Trophoblast cell (in vitro differentiated cells and primary cell): ENCODE measurements at places on chromosomes 11 and 22.

DNA sequence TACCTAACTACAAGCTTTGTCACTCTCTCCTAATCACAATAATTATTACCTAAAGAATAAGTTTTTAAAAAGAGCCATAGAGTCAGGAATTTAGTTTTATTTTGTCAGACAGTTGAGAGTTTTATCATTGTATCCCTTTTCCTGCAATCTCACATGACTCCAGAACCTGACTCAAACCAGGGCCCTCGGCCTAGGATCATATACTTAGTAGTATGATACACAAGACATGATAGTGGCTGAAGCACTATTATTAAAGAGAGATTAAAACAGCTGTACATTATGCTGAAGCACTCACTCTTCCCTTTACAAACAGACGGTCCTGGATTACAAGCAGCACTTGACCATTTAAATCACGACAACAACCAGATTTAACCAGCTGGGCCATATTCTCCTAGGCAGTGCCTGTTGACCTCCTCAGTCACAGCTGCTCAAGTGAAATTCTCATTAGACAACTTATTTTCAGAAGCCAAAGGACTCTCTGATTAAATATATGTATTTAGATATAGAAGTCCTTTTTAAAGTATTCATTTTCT is 44.0 kb downstream of the SOX6 start:
- DNase-seq: no peak

GRCh38 chr11:94011478-94011877 is 9.7 kb upstream of the HEPHL1 start:
- DNase-seq: no peak

DNA sequence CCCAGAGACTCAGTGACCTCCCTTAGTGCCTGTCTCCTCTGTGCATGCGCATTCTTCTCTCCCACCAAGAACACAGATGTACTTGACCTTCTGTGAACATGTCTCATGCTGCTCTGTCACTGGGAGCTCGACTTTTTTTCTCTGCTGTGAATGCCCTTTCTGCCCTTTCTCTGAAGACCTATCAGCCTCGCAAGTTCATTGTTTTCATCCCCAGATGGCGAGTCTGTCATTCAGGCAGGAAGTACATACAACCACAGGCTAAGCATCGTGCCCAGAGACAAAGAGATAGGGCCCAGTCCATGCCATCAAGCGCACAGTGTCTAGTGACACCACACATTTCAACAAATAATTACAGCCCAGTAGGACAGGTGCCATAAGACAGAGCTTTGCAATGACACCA is 50.4 kb upstream of the RAB1B start:
- no peak for DNase-seq

DNA sequence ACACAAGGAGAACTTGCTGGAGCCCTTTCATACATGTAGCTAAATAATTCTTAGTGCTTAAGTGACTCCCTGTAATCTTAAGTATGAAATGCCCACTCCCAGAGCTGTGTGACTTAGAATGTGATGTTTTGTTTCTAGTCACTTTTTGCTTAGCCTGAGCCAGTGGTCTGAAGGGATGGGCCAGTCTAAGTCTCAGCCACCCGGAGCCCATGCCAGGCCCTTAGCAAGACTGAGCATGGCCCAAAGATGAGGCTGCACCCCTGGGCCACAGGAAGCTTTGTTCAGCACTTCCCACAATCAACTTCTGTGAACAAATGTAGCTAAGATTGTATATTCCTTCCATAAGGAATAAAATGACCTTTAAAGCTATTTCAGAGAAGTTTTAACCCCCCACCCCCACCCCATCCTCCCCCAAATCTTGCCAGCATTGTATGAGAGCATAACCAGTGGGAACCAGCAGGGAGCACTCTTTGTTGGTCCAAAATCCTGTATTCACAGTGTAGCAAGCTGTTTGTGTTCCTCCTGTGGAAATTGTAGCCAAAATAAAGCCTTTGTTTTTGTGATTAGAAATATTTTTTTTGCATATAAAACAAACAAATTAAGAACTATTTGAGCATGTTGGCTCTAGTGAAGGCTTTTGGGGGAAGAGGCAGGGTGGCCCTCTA is 73.8 kb upstream of the GAL start:
- no peak for DNase-seq

DNA sequence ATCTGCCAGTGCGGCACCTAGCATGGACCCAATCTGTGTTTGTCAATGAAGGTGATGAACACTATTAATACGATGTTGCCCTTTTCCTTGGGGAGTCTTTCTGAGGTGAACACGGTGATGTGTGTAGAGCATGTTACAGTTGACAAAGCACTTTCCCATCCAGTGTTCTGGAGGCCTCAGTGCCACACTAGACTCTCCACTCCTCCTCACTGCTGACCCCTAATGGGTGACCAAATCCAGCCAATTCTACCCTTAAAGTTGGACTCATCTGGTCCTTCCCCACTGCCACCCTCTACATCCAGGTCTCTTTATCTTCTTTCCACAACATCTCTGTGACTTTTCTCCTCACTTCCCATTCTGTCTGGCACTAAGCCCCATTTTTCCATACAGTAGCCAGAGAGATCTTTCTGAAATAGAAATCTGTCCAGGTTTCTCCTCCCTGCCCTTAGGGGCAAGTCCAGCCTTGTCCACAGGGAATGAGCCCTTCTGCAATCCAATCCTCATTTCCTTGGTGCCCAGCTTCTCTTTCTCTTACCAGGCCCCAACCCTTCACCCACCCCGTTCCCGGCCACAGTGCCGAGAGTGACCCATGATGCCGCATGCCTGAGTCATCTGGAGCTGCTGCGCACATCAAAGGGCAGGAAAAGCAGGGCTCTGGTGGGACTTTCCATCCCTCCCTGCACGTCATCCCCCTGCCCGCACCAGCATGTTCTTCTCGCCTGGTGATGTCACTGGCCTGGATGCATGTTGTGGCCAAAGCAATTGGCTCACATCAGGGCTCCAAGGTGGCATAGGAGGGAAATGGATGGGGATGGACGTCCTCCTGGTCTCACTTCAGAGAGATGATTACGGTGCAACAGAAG is 64.2 kb downstream of the RASSF10 start:
- DNase-seq: peak; percentile 92

- DNase-seq: no peak
Observed at GRCh38 chr22:33710326-33710725, 209.9 kb downstream of the LARGE1 start.

GRCh38 chr22:35128637-35129036 is 62.7 kb downstream of the ISX start:
- DNase-seq: no peak

DNA sequence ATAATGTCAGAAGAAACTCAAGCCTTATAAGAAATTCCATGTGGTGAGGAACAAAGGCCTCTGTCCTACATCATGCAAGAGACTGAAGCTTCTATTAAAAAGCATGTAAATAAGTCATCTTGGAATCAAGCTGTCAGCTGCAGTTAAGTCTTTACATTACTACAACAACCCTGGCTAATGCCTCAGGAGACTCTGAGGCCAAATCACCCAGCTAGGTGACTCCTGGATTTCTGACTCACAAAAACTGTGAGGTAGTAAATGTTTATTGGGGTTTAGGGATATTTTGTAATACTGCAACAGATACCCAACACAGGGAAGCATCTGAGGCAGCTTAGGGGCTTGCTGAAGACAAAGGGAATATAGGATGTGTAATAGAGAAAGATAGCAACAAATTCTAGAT is 89.6 kb downstream of the C11orf87 start:
- no peak for DNase-seq

- no peak for DNase-seq
Observed at GRCh38 chr11:44973632-44974401, 23.1 kb upstream of the TP53I11 start.

GRCh38 chr11:61841636-61842527 is 13.8 kb downstream of the FADS2 start:
- no peak for DNase-seq

GRCh38 chr22:29300807-29301601 is 5.4 kb upstream of the GAS2L1 start:
- DNase-seq: no peak

DNA sequence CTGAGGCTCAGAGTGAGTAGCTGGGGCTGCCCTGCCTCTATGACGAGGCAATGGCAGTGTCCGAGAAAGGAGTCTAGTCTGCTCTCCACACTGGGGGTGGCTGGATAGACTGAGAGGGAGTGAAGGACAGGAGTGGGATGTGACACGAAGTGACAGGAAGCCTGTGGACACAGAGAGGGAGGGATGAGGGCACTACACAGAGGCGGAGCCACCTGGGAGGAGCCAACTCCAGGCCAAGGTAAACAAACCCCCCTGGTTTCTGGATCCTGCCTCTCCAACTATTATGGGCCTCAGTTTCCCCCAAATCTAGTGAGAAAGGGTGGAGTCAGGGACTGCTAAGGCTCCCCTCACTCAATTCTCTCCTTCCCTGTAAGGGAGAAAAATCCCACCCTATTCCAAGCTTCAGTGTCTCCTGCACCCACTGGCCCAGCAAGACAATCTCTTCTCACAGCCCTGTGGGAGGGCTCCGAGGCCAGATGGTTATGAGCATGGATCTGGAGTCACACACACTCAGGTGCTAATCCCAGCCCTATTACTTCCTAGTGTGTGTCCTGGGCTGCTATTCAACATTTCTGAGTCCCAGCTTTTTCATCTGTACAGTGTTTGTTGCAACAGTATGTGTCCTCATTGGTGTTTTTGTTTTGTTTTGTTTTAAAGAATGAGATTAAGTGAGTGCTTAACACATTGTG is 24.9 kb downstream of the ASPHD2 start:
- DNase-seq: no peak

GRCh38 chr11:17298302-17298701 is 21.8 kb downstream of the NUCB2 start:
- DNase-seq: no peak

GRCh38 chr11:94281324-94281723 is 23.1 kb upstream of the IZUMO1R start:
- DNase-seq: no peak

- peak; percentile 85 for DNase-seq
Observed at GRCh38 chr11:116948391-116948790, 111.0 kb upstream of the APOA1 start.

DNA sequence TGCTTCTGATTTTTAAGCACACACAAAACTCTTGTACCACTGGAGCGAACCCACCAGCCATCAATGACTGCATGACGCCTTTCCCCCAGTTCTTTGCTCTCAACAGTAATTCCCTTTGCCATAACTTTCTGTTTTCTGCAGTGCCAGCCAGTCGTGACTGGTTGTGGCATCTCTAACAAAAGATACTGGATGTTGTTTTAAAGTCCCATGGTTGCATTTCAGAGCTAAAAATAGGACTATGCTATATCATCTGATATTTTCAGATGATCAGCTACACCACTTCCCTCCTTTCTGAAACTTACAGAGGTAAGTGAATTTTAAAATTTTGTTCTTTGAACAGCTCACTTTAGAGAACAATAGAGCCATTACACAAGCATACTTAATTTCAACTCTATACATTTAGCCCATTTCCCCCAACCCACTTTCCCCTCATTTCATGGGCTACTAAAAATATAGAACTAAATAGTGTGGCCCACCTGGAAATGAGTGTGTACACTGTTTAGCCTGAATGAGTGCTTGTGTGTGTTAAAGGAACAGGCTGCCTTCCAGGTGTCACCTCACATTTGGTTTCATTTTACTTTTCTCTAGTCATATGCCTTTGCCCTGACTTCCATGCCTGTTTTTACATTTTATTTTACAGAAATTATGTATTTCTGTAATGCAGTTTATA is 136.9 kb upstream of the ZC3H12C start:
- no peak for DNase-seq

DNA sequence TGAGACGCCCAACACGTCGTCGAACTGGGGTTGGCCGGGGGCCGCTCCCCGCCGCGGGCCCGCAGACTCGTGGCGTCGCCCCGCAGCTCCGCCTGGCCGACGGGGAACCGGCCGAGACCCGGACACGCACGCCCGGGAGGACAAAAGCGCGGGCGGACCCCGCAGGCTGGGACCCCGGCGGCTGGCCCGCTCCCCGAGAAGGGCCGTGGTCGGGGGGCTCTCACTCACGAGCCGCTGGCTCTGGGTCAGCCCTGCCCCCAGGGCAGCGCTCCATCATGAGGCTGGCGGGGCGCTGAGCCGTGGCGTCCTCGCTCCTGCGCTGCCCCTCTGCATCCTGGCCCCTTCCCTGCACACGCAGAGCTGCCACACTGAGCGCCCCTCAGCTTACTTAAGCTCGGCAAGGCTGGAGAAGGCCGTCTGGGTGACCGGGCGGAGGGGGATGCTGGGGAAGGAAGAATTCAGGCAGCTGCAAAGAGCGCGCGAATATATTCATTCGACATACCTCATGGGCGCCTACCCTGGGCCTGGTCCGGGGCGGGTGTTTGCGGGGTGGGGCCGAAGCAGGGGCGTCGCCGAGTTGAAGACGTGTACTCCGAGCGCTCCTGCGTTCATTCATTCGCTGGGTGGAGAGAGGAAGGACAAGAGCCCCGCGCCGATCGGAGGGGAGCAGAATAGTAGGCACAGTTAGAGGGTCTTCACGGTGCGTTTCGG is 579 bp upstream of the CYB5R2 start:
- DNase-seq: peak; percentile 52

DNA sequence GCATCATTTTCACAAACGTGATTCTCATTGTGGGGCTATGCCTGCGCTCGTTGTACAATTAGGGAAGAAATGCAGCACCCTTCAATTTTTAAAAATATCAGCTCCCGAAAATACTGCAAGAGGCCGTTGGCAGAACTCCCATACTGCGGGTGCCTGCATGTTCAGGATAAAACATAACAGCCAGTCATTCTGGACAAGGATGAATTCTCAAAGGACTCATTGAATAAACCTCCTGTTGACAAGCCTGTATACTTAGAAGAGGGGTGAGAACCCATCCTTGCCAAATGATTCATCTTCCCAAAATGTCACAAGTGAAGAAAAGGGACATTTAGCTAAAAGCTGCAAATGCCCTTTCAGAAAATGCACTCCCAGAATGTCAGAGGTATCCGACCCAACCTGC is 141.9 kb downstream of the CSNK2A3 start:
- DNase-seq: peak; percentile 54

DNA sequence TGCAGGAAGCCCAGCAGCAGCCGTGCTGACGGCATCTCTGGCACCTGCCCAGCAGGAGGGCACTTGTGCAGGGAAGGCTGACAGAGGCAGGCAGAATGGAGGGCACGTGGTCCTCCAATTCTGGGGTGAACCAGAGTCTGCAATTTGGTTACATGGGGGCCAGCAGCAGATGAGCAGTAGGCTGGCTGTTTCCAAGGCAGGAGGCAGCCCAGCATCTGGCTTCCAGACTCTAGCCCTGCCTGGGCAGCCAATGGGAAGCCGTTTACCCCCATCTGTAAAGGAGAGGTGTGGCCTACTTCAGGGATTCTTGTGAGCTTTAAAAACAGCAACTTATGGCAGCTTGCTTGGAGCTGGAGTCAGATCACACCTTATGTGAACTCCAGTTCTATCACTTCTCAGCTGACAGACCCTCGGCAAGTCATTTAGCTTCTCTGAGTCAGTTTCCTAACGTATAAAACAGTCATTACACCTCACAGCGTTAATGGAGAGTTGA is 27.9 kb upstream of the RASL10A start:
- no peak for DNase-seq

DNA sequence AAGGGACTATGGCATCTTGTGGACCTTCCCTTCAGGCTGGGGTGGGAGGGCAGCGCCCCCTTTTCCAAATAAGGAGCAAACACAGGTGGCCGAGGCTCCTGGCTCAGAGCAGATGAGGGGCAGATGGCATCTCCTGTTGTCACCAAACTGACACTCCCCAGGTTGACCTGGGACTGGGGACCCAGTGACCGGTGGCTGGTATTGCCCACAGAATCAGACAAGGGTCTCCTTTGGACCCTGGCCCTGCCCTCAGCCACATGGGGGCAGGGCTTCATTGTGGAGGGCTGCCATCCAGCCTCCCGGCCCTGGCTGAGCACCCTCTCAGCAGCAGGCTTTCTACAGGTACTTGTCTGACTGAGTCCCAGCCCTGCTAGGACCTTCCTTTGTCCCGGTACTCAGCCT is 842 bp upstream of the SIGIRR start:
- DNase-seq: no peak

GRCh38 chr11:35158701-35159510 is 19.9 kb downstream of the CD44 start:
- no peak for DNase-seq
